ENCODE measurements at places on chromosomes 12 and 14.

- DNase-seq: peak; percentile 67
Observed at GRCh38 chr12:14723763-14724162, 27.4 kb upstream of the GUCY2C start.

DNA sequence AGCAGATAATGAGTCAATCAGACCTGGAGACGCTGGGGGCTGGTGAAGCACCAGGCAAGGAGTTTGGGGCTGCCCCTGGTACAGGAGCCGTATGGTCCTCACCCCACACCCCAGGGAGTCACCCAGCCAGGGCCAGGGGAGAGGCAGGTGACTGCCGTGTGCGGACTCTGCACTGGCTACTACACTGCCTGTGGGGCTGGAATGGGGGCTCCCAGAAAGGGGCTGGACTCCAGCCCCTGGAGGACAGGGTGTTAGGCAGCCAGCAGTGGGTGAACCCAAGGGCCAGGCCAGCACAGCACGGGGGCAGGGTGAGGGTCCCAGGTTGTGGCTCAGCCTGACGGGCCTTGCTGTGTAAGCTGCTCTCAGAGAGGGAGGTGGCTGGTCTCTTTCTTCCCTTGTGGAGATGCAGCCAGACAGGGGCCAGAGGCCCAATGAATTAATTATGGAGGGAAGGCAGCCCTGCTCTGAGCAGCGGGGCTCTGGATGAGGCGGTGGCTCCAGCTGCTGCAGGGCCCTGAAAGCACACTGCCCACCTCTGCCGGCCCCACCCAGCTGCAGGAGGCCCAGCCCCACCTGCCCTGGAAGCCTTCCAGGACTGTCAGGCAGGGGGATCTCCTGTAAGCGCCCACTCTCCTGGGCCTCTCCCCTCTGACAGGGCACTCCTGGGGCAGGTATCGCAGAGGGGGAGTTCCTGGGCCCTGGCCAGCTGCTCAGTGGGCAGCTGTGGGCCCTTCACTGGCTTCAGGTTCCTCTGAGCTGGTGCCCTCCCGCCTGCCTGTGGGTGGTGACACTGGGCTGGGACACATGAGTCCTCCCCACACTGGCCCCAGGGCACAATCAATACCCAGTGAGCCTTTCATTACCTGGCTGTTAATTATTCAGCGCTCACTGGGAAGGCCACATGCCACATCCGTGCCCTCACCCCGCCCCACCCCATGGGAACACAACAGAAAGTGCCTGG is 142.5 kb upstream of the C14orf180 start:
- peak; percentile 5 for DNase-seq

- DNase-seq: no peak
Observed at GRCh38 chr12:97075161-97075933, 168.3 kb downstream of the NEDD1 start.

GRCh38 chr14:105999361-106000028 is 473.1 kb downstream of the TMEM121 start:
- DNase-seq: peak; percentile 88

GRCh38 chr14:43012817-43013216 is 1406.1 kb downstream of the LRFN5 start:
- DNase-seq: no peak

- no peak for DNase-seq
Observed at GRCh38 chr12:20704860-20705259, 9.7 kb downstream of the SLCO1C1 start.

DNA sequence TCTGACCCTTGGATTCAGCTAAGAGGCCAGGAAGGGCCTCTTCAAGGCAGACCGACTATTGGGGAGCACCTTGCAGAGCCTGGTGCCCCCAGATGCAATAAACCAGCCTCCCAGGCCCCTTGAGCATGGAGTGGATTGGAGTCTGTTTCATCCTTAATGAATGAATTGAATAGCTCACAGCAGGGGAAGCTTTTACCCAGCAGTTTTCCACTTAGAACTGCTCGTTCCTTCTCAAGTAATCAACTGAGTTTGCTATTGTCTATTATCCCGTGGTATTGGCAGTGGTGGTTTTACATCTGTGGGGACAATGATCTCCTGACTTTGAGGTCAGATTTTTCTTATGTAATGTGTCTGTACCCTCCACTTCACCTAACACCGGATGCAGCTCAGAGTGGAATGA is 197.6 kb downstream of the AACS start:
- no peak for DNase-seq

DNA sequence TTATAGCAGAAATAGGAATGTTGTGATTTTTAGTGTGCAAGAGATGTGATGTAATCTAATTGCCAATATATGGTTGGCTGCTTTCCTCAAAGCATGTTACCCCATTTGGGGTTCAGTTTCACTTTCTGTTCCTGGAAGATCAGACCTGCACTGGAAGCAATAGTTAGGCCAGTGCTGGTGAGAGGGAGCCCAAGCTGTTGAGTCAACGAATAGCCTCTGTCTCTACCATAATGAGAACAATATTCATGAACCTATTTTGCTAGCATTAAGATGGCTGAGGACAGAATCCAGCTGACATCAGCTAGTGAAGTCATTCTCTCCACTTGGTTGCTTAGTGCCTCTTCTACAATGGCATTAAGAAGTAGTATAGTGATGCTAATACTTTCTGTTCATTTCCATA is 379.9 kb upstream of the DCN start:
- peak; percentile 35 for DNase-seq

DNA sequence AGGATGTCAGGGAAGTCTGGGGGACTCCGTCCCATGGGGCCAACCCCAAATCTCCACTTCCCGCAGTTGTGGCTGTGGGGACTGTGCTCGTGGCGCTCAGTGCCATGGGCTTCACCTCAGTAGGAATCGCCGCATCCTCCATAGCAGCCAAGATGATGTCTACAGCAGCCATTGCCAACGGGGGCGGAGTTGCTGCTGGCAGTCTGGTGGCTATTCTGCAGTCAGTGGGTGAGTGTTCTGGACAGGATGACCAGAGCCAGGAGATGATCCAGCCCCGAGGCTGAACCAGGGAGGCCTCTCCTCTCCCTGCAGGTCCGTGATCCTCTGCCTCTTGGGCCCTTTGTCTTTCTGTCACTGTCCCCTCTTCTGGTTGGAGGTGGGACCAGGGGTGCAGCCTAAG is 8.8 kb upstream of the IFI27 start:
- DNase-seq: no peak

DNA sequence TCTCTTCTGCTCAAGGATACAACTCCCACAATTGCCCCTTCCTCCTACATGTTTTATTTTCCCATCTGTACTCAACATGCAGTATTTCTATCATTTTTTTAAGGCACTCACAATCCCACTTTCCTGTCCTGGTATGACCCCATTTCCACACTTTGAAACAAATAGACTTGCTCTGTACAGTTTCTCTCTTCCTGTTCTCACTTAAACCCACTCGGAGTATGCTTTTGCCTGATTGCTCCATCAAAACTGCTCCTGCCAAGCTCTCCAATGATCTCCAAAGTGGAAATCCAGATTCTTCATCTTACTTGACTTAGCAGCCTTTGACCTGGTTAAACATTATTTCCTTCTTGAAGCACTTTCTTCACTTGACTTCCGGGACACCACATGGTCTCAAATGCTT is 384.5 kb downstream of the SEC23A start:
- DNase-seq: no peak

- DNase-seq: no peak
Observed at GRCh38 chr12:64685050-64685449, 74.2 kb downstream of the GNS start.

DNA sequence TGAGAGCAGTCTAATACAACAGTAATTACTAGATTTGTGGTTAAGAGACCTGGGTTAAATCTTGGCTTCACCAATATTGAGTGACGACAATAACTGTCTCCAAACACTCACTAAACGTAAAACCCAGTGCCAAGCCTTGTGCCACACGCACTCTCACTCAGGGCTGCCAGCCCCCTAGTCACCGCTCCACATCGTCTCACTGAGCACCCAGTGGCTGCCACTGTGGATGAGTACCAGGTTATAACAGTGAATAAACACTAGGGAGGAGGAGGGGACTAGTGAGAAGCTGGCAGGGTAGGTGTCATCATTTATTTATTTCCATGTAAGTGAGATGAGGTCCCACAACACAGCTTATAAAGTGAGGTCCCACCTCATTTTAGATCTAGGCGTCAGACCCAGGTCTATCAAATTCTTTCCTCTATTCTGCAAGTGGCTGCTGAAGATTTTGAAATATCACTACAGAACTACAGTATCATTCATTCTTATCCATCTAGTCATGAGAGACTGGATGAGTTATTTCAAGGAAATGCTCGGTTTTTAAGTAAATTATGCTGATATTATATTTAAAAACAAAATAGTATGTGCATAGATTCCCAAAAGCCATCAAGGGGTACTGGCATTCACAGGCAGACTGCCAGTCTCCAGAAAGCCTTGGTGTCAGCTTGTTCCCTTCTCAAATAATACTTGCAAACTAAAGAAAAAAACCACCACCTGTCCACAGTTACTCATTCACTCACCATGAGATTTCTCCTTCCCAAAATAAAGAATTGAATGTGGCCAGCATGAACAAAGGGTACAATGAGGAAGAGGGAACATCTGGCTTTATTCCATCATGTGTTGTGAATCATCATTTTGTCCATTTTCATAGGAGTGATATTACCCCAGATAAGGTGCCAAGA is 84.0 kb downstream of the PTPN21 start:
- no peak for DNase-seq

GRCh38 chr14:53668897-53669296 is 287.7 kb downstream of the BMP4 start:
- no peak for DNase-seq

GRCh38 chr12:17266856-17267255 is 660.9 kb upstream of the LMO3 start:
- no peak for DNase-seq

- DNase-seq: peak; percentile 58
Observed at GRCh38 chr12:65556676-65557437, 267.4 kb upstream of the HMGA2 start.

DNA sequence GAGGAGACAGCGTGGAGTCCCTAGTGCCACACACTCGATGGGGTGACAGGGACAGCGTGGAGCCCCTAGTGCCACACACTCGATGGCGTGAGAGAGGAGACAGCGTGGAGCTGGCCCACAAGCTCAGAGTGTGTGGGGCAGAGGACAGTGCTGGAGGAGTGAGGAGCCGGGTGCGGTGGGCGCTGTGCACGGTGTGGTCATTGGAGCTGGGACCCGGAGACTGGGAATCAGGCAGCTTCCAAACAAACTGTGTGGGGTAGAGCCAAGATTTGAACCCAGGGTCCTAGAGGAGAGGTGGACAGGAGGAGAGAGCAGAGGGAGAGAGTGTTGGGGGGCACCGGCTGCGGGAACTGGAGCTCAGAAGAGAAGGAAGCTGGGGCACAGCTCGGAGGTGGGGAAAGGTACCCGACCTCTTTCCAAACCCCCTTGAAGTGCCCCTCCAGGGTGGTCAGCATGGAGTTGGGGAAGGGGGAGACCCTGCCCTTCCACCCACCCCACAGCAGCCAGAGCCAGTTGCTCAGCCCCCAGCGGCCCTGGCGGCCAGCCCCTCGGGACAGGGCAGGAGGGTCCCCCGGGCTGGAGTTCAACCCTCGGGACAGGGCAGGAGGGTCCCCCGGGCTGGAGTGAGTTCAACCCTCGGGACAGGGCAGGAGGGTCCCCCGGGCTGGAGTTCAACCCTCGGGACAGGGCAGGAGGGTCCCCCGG is 91.0 kb downstream of the NOC4L start:
- no peak for DNase-seq

DNA sequence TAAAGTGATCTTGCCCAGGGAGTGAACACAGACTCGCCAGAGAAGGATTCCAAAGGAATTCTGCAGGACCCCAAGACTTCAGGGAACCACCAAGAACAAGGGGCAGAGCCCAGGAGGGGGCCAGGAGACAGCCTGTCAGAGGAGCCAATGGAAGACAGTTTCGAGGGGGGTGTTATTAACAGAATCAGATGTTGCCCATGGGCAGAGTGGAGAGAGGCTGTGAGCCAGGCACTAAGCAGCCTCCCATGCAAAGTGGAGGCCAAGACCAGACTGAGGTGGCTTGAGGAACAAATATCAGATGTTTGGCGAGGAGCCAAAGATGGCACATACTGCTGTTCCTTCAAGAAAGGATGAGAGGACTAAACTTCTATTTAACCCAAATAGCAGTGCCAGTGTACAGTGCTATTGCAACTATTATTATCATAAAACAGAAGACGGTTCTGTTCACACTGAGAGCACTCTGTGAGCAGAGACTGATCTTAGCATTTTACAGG is 12.6 kb downstream of the APPL2 start:
- no peak for DNase-seq

DNA sequence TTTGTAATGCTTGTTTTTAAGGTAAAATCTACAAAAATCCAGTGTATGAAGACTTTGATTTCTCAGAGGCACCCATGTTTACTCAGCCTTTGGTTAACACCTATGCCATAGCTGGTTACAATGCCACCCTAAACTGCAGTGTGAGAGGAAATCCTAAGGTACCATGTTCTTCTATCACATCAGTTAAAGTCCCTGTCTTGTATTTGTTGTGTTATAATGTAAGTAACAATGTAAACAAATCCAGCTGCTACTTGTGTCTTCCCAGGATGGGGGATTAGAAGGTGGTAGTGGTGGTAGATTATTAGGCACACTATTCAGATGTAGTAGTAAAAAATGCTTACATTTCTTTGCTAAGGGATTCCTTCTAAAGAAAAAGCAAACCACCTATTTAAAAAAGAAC is 19.4 kb upstream of the CHPT1 start:
- no peak for DNase-seq

DNA sequence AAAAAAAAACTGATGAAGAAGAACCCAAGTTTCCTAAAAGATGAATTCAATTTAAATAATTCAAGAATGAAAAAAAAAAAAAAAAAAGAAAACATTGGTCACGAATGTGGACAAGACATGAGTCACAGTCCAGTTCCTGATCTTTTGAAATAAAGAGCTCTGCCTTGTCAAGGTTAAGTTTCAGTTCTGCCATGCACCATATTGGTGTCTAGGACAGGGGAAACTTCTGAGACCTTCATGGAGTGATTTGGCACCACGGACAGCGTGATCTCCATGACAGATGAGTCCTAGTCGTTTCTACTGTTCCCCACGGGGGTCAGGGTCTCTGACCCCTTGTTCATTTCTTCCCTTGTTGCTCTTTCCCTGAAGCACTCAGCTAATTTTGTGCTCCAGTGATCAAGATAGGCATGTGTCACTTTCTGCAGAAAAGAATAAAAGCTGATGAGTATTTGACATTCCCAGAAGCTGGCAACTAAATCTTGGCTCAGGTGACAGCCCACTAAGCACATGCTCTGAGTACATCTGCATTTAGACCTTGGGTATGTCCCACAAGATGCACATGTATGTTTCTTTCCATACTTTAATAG is 1159.7 kb downstream of the BCL11B start:
- no peak for DNase-seq

- DNase-seq: no peak
Observed at GRCh38 chr14:75262641-75263040, 16.0 kb upstream of the FOS start.
